ENCODE measurements at places on chromosomes 6 and 20.

DNA sequence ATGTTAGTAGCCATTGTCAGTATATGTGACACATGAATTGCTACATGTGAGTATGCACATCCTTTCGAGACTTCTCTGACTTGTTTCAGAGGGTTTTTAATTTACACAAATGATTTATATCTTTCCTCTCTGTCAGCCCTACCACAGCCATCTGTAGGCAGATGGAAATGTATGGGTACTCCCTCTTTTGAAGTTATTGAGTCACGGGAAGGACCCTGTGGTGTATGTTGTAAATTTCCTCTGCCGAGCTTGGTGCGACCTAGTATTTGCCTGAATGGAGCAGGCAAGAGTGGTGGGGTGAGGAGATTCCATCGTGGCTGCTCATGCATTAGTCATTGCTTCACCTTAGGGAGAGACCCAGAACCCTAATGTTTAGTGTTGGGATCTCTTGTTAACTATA is 171.9 kb downstream of the JARID2 start:
- no peak for DNase-seq

DNA sequence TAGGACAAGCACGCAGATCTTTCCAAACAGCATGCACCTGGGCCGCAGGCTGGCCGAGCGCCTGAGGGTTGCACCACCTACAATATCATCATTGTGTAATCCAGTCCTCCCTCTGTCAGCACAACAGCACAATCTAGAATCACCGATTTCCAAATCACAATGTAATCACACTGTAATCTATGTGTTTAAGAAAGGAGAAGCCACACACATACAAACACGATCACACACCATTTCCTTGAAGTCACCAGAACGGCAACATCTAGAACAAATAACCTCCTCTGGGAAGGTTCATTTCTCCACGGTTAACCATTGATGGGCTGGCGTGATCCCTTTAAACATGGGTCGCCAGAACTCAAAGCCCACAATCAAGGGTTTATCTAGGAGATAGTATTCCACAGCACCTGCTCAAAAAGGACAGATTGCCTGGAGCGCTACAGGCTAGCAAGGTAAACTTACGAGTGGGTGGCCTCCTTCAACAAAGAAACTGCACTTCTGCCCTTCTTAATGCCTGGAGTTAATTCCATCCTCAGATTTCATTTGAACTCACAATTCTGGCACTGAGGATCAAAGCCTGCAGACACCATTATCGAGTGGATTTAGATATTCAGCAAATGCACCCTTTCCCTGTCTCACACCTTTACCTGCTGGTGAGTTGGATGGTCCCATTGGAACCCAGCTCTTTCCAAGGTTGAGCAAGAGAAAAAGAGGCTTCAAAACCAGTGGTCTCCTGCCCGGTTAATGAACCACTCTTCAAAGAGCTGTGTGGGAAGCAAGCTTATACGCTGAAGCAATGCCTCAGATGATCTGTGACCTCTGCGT is 83.8 kb upstream of the FOXQ1 start:
- DNase-seq, result no peak

DNA sequence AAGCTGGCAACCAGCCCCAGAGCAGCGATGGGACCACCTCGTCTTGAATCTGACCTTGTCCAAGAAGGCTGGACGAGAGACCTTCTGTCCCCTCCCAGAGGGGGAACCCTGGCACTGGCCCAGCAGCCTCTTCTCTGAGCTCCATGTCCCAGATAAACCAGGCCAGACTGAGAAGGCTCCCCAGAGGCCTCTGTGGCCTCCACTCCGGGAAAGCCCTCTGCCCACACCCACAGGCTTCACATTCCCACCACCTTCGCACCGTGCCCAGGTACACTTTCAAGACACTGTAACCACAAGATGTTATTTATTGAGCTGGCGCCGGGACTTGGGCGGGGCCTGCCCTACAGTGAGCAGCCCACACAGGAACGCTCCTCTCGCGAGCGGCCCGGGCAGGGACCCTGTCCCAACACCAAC is 33.2 kb downstream of the ADA start:
- DNase-seq, result peak; percentile 68

GRCh38 chr6:149938571-149939355 is 3.1 kb upstream of the ULBP2 start:
- DNase-seq, result no peak

- no peak for DNase-seq
Measured at GRCh38 chr6:56172144-56172543, 75.2 kb downstream of the COL21A1 start.

GRCh38 chr6:165826487-165827189 is 163.6 kb upstream of the PDE10A start:
- DNase-seq, result no peak

GRCh38 chr6:113364766-113365165 is 492.4 kb upstream of the MARCKS start:
- no peak for DNase-seq

GRCh38 chr6:42068872-42069522 is 18.7 kb downstream of the TAF8 start:
- no peak for DNase-seq

DNA sequence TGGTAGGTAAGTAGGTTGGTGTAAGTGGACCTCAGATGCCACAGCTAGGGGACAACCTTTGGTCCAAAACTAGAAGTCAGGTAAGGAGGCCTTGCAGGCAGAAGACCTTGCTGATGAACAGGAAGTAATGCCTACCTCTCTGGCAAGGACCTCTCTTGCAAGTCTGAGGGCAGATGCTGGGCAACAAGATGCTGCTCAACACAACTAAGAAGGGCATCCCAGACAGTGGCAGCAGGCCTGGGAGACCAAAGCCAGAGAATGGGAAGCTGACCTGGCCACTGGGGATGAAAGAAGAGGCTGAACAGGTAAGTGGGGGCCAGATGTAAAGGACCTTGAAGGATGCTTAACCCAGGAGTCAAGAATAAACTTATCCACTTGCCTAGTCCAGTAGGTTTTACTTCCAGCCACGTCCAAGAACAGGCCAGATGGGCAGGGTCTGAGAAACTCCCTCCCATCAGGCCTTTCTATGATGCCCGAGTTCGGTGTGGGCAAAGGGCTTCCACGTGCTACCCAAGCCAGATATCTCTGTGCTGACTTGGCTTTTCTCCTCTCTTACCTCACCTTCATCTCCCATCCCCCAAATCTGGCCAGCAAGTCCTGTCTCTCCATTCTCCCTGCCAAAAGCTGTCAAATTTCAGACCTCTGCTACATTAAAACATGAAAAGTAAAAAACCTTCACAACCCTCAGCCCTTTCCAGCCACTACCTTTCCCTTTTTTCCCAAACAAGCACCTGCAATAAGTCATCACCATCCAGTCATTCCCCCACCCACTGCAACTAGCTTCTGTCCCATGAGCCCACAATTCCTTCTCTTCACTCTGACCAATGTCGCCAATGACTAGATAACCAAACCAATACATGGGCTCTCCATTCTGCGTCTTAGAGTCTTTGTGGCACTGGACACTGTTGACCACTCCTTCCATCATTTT is 11.5 kb upstream of the PLCG1 start:
- no peak for DNase-seq

DNA sequence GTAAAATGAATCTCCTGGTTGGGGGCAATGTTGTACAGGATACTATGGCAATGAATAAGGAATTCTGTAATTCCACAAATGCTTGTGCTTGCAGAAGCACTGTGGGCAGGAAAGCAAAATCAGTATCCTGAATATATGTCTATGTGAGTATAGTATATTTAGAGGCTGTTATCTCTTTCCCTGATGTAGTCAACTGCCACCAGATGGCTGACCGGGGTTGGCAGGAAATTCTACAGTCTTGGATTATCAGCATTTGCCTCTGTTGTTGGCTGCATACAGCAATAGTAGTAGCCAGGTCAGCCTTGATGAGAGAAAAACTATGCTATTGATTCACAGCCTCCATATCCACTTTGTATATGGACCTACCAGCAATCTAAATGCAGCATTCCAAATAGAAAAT is 425.1 kb upstream of the JAG1 start:
- no peak for DNase-seq

GRCh38 chr6:124040655-124041054 is 237.0 kb downstream of the NKAIN2 start:
- DNase-seq, result no peak

GRCh38 chr6:150395388-150396009 is 26.7 kb downstream of the IYD start:
- DNase-seq, result no peak

DNA sequence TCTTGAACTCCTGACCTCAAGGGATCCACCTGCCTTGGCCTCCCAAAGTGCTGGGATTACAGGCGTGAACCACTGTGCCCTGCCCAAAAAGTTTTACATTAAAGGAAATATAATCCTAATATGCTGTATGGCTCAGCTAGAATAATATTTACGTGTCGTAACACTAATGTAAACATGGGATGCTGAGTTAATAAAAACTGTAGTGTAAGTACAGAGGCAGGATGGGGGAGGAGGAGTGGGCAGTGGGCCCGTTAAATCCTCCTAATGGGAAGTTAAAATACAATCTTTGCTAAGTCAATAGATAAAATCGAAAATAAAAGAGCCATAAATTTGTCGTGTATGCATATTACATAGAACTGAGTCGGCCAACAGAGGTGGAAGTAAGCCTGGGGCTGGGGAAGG is 12.1 kb upstream of the IP6K3 start:
- no peak for DNase-seq

- no peak for DNase-seq
Measured at GRCh38 chr6:17397764-17398194, 4.4 kb downstream of the CAP2 start.

- DNase-seq, result no peak
Measured at GRCh38 chr6:51855310-51856082, 231.9 kb downstream of the PKHD1 start.

DNA sequence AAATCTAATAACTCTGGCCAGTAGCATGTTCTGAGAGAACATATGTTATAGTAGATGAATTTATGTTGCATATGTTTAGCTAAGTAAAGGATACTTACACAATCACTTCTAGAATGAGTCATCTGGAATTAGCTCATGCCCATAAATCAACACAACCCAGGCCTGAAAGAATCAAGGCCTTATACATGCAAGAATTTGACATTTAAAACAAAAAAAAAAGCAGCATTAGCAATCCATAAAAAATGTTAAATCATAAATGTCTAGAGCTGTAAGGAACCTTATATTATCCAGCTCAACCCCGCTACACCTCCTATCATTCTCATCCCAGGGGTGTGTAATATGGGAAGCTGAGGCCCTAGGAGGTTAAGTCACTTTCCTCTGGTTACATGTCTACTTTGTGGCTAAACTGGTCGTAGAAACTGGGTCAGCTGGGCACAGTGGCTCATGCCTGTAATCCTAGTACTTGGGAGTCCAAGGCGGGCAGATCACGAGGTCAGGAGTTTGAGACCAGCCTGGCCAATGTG is 105.2 kb upstream of the CARMIL1 start:
- no peak for DNase-seq

GRCh38 chr6:97594844-97595243 is 311.8 kb upstream of the MMS22L start:
- no peak for DNase-seq

DNA sequence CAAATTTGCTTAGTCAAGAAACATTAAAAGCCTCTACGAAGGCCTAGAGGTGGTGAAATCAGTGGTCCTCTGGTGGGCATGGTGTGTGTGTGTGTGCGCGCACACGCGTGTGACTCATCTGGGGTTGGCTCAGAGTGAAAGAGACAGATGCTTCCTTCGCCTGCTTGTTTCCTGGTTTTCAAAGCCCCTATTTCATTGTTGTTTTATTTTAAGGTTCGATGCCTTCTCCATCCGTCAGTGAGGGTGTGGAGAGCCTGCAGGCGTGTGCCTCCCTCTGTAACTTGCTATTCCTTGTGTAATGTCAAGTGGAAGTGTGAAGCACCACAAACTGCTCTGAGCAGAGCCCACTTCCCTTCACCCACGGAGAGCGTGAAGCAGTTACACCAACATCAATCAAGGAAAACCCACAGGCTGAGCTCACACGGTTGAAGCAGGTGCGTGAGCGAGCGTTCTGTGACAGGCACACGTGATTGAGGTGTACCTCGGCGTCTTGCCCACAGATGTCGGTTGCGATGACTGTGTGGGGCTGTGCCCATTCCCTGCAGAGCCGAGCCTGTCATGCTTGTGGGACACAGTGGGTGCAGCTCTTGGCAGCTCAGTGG is 233.9 kb downstream of the PRL start:
- peak; percentile 37 for DNase-seq

- DNase-seq, result no peak
Measured at GRCh38 chr20:623704-624103, 13.6 kb upstream of the TCF15 start.

- DNase-seq, result no peak
Measured at GRCh38 chr6:4844108-4844507, 67.9 kb downstream of the CDYL start.

GRCh38 chr20:58646257-58646656 is 4.8 kb upstream of the STX16 start:
- DNase-seq, result no peak

DNA sequence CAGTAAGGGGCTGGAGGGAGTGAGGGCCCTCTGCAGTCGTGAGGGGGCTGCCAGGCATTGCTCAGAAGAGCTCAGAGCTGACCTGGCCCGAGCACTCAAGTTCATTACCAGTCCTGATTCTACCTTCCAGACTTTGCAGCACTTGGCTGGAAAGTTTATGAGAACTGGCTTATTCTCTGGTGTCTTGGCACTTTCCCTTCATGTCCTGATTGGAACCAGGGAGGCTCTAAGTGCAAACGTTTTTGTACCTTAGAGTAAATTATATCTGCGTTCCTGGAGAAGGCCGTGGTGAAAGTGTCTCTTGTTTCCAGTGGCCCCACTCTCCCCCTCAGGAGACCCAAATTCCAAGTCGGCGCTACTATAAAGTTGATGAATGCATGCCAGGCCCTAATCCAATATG is 402.3 kb downstream of the CDC5L start:
- DNase-seq, result no peak

GRCh38 chr20:40882152-40882551 is 146.5 kb upstream of the TOP1 start:
- no peak for DNase-seq

GRCh38 chr6:147337921-147338320 is 133.7 kb downstream of the STXBP5 start:
- DNase-seq, result no peak

GRCh38 chr20:32457479-32457986 is 99.4 kb downstream of the ASXL1 start:
- peak; percentile 78 for DNase-seq

- DNase-seq, result no peak
Measured at GRCh38 chr6:46789434-46790354, 3.5 kb upstream of the MEP1A start.

- no peak for DNase-seq
Measured at GRCh38 chr6:16802071-16802470, 40.8 kb upstream of the ATXN1 start.

GRCh38 chr6:144758602-144759001 is 473.5 kb downstream of the UTRN start:
- DNase-seq, result no peak

DNA sequence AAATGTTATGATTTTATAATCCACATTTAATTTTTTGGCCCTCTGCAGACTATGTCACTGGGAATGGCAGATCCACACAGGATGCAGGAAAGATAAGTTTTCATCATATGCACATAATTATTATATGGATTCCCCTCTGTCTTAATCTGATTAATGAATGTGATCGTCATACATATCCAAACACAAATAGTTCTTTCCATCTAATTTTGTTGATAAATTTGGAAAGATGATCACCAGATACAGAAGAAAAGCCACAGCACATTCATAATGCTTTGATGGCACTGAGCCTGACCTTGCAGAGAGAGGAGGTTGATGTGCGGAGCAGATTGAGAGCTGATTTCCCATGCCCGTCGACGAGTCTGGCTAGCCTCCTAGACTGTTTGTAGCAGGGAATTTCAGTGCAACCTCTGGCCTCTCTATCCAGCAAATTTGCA is 471.5 kb downstream of the EPM2A start:
- DNase-seq, result no peak
